GM06990 (cell line): ENCODE measurements at places on chromosomes 6 and 20.

GRCh38 chr6:163958646-163959045 is 544.1 kb downstream of the QKI start:
- no peak for DNase-seq

- DNase-seq = no peak
Observed at GRCh38 chr20:59443550-59443949, 143.1 kb downstream of the EDN3 start.

DNA sequence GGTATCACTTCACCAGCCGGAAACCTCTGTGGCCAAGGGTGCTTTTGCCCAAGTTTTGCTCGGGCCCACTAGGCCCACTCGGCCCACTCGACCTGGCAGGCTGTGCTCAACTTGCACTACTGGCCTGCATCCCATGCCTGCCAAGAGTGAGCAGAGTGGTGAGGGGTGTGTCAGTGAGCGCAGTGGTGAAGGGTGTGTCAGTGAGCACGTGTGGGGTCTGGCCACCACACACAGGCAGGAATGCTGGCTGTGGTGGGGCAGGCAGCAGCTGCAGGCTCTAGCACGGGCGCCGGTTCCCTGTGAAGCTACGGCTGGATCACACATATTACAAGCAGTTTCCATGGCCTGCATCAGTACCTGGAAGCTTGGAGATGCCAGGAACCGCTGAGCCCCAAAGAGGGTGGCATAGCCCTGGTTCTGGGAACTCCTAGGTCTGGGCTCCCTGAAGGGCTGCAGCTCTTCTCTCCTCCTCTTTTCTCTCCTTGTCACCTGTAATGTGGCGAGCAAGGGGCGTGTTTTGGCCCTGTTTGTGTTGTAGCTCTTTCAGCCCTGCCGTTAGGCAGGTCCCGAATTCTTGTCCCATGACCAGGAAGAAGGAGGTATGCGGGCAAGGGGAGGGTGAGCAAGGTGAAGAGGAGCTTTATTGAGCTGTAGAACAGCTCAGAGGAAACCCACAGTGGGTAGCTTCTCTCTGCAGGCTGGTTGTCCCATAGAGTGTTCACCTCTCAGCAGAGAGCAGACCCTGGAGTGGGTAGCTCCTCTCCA is 51.0 kb upstream of the CLDN20 start:
- DNase-seq = no peak

GRCh38 chr6:158958504-158959386 is 41.3 kb downstream of the RSPH3 start:
- DNase-seq = peak; percentile 17

DNA sequence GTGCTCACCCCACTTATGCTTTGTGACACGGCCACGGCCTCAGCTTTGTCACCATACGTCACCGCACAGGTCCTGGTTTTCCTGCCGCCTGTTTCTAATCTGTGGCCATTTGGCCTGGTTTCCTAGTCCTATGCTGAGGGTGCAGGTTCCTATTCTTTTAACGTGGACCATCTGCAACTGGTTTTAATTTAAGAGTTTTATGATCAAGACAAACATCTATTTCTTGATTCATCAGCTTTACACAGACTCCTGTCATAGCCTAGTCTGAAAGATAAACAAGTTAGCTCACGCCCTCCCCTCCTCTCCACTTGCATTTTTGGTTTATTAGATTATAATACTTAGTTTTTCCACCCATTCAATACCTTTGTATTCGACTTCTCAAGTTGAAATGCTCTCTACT is 97.5 kb upstream of the RPS6KA2 start:
- DNase-seq = no peak

DNA sequence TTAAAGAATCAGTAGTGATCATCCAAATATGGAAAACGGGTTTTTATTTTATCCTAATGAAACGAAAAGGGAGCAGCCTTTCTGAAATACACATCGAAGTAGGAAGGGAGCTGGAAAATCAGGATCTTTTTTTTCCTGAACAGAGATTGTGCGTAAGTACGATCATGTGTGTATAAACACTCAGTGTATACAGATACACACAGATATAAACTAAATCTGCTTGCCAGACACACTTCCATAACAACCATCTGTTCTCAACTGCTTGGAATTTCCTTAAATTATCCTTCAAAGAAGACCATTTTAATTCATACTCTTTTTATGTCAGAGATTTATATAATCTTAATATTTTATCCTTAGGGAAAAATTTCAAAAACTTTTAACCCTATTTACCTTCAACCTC is 110.7 kb downstream of the CHD6 start:
- no peak for DNase-seq

- DNase-seq = no peak
Observed at GRCh38 chr6:35311390-35312075, 13.9 kb downstream of the DEF6 start.

- DNase-seq = no peak
Observed at GRCh38 chr6:156654919-156655918, 122.0 kb upstream of the ARID1B start.

DNA sequence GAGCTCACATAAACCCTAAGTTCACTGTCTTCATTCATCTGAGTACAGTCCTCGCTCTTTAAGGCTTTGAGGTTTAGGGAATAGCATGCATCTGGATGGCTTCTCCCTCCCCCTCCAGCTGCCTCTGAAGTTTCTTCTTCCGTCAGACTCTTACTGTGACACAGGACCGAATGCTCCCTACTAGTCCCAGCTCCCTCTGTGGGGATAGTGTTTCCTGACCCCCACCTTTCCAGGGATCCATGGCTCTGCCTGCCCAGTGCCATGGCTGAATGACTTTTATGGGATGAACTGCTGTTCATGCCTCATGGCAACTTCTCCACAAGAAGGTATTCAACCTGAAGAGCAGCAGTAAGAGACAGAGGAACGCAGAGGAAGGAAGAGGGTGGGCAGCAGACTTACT is 79.8 kb upstream of the EMILIN3 start:
- DNase-seq = no peak

DNA sequence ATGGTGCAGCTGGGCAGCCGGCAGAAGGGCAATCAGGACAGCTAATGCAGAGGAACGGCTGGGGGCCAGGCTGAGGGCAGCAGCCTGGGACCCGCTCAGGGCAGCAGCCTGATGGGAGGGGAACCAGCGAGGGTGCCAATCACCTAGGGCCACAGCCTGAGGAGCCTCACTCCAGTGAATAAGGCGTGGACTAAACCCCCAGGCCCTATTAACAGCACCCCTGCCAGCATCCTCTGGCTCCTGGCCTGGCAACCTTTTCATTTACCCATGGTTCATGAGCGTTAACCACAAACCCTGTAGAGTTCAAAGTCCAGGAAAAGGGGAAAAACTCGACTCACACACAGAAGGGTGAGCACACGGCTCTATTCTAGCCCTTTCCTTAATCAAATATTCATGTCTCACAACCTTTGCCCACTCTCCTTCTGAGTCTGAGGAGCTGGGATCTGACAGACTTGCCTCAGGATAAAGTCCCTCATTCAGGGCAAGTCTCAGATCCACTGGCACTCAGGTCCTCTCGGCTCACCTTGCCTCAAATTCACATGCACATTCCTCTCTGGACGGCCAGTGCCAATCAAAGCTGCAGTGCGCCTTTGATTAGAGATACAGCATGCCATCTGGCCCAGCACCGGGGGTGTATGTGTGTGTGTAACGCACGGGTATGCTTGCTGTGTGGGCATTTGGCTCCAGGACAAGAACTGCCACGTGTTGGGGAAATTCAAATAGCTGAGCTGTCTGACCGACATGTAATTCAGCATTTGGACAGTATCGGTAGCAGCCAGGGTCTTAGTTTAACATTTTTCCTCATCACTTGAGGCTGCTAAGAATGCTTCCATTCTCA is 86.9 kb upstream of the TRAF3IP2 start:
- no peak for DNase-seq

GRCh38 chr6:135180542-135181332 is at the start of gene MYB:
Gene MYB, plus strand, starts transcription at chr6:135181308. Its CDS starts 206 bp downstream, at chr6:135181514.
- DNase-seq = peak; percentile 87

DNA sequence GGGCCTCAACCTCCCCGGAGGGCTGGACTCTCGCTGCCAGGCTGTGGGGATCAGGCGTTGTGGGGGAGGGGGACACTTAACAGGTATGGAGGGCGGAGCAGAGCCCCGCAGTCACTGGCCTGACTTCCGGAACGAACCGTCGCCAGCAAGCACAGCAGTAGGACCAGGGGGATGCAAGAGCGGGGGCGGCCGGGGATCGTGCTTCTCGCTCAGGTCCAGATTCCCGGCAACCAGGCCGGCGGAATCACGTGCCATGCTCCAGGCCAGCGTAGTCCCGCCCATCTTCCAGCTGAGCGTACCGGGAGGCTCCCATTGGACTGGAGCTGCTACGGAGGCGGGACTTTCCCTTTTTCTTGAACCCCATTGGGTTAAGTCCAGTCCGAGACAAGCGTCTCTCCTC is 10.0 kb upstream of the POU5F1 start:
- DNase-seq = peak; percentile 86

- no peak for DNase-seq
Observed at GRCh38 chr20:35743693-35744491, 1.8 kb upstream of the RBM39 start.

- no peak for DNase-seq
Observed at GRCh38 chr20:49794336-49795134, 18.1 kb upstream of the SLC9A8 start.

- DNase-seq = peak; percentile 64
Observed at GRCh38 chr6:31308050-31308844, 36.4 kb upstream of the HLA-C start.

DNA sequence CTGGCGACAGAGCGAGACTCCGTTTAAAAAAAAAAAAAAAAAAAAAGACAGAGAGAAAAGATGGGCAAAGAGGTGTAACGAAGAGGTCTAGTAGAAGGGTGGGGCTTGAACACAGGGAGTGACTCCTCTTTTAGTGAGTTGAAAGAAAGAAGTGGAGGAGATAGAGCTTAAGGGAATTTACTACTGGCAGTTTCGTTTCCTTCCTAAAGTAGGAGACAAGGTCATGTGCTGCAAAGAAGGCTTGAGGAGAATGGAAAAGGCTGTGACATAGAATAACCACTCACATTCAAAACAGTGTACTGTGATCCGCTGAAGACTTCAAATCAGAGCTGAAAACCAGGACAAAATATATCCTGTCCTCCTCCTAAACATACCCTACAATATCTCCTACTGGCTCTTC is 63.8 kb upstream of the EIF2S2 start:
- DNase-seq = no peak

GRCh38 chr6:33076406-33076934 is 680 bp downstream of the HLA-DPB1 start:
- DNase-seq = no peak

GRCh38 chr20:50376888-50377459 is 133.2 kb upstream of the PTPN1 start:
- no peak for DNase-seq

- DNase-seq = peak; percentile 18
Observed at GRCh38 chr6:131107151-131107550, 28.1 kb upstream of the AKAP7 start.

DNA sequence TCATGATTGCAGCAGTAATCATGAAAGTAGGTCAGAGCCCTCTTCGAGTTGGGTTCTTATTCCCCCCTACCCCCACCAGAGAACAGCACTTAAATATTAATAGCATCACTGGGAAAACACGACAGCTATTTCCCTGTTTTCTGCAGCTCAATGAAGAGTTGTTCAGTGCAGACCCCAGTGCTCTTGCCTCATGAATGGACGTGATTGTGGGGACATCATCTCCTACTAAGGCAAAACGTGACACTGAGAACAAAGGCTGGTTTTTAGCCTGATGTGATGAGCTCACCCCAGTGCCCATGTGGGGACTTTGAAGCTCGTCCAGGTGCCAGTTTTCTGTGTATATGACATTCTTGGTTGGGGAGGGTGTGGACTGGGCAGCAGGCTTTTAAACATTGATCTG is 105.9 kb downstream of the SLC35F1 start:
- DNase-seq = no peak

- DNase-seq = peak; percentile 21
Observed at GRCh38 chr6:144653885-144654505, 368.9 kb downstream of the UTRN start.

- DNase-seq = no peak
Observed at GRCh38 chr6:38482466-38482865, 157.3 kb downstream of the BTBD9 start.

GRCh38 chr6:33410711-33411631 is at the start of gene PHF1:
Gene PHF1, plus strand, starts transcription at chr6:33411014. Its CDS starts 1,250 bp downstream, at chr6:33412264.
- no peak for DNase-seq

GRCh38 chr6:54695815-54696214 is 150.8 kb upstream of the FAM83B start:
- DNase-seq = no peak

DNA sequence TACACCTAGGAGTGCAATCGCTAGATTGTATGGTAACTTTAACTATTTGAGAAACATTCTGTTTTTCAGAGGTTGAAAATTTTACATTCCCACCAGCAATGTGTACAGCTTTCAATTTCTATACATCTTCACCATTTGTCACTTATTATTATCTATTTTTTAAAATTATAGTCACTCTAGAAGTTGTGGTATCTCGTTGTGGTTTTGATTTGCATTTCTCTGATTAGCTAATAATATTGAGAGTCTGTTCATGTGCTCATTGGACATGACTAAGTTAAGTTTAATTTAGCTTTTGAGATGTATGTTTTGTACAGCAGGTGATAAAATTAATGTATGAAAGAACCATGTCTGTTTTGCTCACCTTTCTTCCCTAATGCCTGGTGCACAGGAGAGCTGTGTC is 34.8 kb upstream of the PLCB1 start:
- no peak for DNase-seq

DNA sequence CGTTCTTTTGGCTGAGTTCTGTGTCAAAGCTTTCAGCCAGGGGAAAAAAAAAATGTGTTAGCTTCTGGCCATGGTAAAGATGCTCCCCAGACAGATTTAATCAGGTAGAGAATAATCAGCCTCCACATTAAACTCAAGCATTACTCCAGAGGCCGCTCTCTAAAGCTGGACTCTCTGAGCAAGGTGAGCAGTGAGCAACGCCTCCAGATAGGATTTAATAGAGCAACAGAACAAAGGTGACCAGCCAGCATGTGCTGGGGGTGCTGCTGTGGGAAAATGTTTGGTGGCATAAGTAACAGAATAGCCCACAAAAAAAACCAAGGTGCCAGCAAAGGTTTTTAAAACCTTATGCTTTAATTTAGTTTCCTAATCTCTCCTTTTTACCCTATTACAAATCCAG is 103.5 kb upstream of the TRAF3IP2 start:
- no peak for DNase-seq

DNA sequence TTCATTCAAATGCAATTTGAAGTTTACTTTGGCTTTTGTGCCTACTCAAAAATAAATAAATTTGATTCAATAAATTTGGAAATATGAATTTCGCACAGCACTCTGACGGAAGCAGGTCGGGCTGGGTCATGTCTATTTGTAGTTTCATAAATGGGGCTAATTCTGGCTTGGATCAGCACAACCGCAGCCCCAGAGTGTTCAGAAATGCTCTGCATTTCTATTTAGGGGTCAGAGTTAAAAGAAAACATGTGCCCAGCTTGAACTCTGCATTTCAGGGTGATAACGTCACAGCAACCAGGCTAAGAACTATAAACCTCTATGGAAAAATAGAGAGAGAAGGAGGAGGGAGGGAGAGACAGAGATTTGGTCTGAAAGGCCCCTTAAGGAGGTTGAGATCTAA is 480.9 kb upstream of the NOX3 start:
- no peak for DNase-seq

GRCh38 chr20:10877342-10877741 is 203.5 kb upstream of the JAG1 start:
- DNase-seq = no peak

- DNase-seq = no peak
Observed at GRCh38 chr6:90315354-90315950, 18.8 kb upstream of the BACH2 start.
